Smooth muscle cell of the pulmonary artery (primary cell): ENCODE measurements at places on chromosomes 3 and 15. TPM values are rescaled to one million over a fixed set of nuclear protein-coding genes. Genes with fewer than 3 reads are reported as not detected.

Gene ATP13A4
- 0.36 and 0.46 TPM in 2 replicates for total RNA-seq

Gene TAGLN3
- 0.26 and 3.5 TPM in 2 replicates for total RNA-seq

Gene LRRN1
- total RNA-seq, result 0.30 and 0.33 TPM in 2 replicates

Gene MUC20
- total RNA-seq, result 0.20 and 0.50 TPM in 2 replicates

Gene GOLGA8Q
- total RNA-seq, result 1.1 and 1.9 TPM in 2 replicates

Gene ASB14
- total RNA-seq, result not detected in 2 replicates

Gene CPN2
- total RNA-seq, result not detected in 2 replicates

Gene ERICH6
- total RNA-seq, result 0.03 and 0.07 TPM in 2 replicates

Gene CCDC14
- 32.9 and 37.1 TPM in 2 replicates for total RNA-seq

Gene PLSCR2
- total RNA-seq, result 0.26 TPM in 1 of 2 replicates, not detected in the other

Gene SLC2A2
- not detected in 2 replicates for total RNA-seq

Gene CYP8B1
- not detected in 2 replicates for total RNA-seq

Gene GRAMD1C
- 2.2 and 4.2 TPM in 2 replicates for total RNA-seq

Gene EPHA6
- not detected in 2 replicates for total RNA-seq
